ENCODE measurements at places on chromosomes 11 and 22. TPM values are rescaled to one million over a fixed set of nuclear protein-coding genes. Genes with fewer than 3 reads are reported as not detected.

OR5B21 gene
- not detected for total RNA-seq

PDGFB gene
- 3.8 TPM for total RNA-seq

POTEH gene
- not detected for total RNA-seq

SHANK2 gene
- not detected for total RNA-seq

RBFOX2 gene
- 3.3 TPM for total RNA-seq

MS4A6E gene
- not detected for total RNA-seq

SOX10 gene
- not detected for total RNA-seq

TKFC gene
- 146 TPM for total RNA-seq

CRYBA4 gene
- not detected for total RNA-seq

KCNJ1 gene
- not detected for total RNA-seq

ILK gene
- total RNA-seq, result 65.7 TPM

SYT7 gene
- not detected for total RNA-seq

OR52I1 gene
- not detected for total RNA-seq

AIFM3 gene
- 0.10 TPM for total RNA-seq

DEPDC7 gene
- 2.2 TPM for total RNA-seq

TMEM9B gene
- total RNA-seq, result 13.6 TPM

TSG101 gene
- total RNA-seq, result 40.5 TPM

MRGPRX3 gene
- total RNA-seq, result not detected

TREH gene
- not detected for total RNA-seq

KLHDC7B gene
- total RNA-seq, result 7.4 TPM

BDNF gene
- not detected for total RNA-seq

RIMBP3B gene
- not detected for total RNA-seq

BEST1 gene
- 0.49 TPM for total RNA-seq

TRIM48 gene
- total RNA-seq, result not detected

APOL3 gene
- total RNA-seq, result 35.0 TPM

NNMT gene
- not detected for total RNA-seq

VPREB1 gene
- total RNA-seq, result not detected

GNG3 gene
- not detected for total RNA-seq

HORMAD2 gene
- not detected for total RNA-seq

TH gene
- not detected for total RNA-seq
